ENCODE measurements at places on chromosomes 5 and 9.

GRCh38 chr9:133786371-133786753 is 48.2 kb upstream of the SARDH start:
- peak; percentile 72 for DNase-seq

- DNase-seq, result no peak
Measured at GRCh38 chr5:90020575-90021538, 388.7 kb downstream of the CETN3 start.

- DNase-seq, result no peak
Measured at GRCh38 chr9:18539203-18539693, 65.3 kb downstream of the ADAMTSL1 start.

DNA sequence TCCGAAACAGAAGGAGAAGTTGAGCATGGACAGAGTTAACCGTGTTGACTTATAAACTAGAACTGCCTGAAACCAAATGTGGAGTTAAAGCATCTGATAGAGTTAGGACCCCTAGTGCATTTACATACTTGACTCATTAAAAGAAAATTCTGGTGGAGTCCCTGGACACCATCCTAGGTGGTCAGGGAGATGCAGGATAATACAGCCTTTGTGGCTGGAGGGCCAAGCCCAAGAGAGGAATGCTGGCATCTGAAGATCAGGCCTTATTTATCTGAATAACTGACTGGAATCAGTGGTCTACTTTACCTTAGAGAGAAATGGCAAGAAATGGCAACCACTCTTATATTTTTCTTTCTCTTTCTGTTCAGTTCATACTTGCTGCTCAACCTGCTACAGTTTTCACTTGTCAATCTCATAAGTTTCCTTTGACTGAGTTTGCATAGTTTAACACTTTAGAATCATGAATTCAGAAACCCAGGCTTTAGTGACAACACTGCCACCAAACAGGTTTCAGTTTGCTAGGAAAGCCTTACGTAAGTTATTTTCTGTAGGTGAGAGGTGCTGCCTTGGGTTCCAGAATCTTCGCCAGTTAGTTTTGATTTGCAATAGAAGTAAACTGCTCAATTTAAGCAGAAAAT is 10.2 kb downstream of the CMYA5 start:
- DNase-seq, result no peak

- no peak for DNase-seq
Measured at GRCh38 chr5:71601222-71602026, 14.3 kb downstream of the MCCC2 start.
